ENCODE measurements at places on chromosomes 2 and 18.
A peak's percentile ranks its signal among the peaks of the same experiment; 100 is the strongest.

- DNase-seq = no peak
These were observed 654.1 kb upstream of the SYT4 start for GRCh38 chr18:43931439-43931838.

- DNase-seq = no peak
These were observed 30.9 kb upstream of the PGAP1 start for GRCh38 chr2:196957442-196957841.

DNA sequence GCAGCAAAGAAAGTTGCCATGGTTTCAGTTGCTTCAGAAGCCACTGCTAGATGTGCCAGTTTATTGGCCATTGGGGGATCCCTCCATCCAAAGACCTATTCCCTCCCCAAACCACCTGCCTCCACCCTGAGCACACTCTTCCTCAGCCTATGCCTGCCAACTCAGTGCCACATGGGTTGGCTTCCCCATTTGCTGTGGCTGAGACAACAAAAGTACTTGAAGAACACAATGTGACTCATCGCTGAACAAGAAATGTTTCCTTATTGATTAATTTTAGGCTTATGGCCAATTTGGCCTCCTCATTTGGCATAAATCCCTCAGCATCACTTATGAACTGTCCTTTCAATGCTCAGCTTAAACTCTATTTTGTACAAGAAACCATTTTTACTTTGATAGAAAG is 215.9 kb downstream of the TMEM247 start:
- DNase-seq = no peak

DNA sequence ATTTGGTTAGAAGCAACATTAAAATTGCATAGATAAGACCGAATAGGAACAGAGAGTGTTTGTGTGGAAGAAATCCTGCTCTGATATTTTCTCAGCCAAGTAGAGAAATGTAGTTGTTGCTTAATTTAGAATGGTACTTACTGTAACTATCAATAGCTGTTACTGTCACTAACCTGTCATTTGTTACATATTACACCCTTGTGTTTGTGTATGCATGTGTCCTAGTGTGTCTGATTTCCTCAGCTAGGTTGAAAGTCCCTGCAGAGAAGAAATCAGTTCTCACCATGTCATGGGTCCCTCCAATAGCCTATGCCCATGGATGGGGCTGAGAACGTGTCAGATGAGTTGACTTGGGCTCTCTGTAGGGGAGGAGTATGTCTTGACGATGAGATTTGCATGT is 94.4 kb downstream of the SPTBN1 start:
- no peak for DNase-seq

- peak; percentile 72 for DNase-seq
These were observed 54.3 kb downstream of the CDK15 start for GRCh38 chr2:201860636-201861066.

DNA sequence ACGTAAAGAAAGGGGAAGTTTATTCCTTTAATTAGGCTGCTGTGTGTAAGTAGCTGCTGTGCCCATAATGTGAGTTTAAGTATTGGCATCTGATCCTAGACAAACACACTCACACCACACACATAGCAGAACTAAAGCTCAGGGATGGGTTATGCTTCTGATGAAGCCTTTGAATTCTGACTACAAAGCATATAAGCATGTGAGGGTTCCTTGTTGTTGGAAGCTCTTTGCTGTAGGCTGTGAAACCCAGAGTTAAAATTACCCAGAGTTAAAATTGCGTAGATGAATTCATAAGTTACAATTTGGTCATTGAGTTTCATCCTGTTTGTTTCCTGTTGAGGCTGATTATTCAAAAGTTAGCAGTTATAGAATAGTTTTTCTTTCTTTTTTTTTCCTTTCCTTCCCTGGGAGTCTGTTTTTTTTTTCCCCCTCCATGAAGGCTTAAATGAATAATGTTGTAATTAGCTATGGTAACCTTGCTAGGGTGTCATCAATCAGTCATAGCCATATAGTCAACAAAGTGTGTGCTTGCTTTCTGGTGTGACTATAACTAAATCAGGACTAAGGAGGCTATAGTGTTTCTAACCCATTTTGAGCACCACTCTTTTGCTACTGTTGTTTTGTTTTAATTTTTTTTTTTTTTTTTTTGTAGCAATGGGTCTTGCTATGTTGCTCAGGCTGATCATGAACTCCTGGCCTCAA is 426.1 kb downstream of the PARD3B start:
- DNase-seq = no peak

DNA sequence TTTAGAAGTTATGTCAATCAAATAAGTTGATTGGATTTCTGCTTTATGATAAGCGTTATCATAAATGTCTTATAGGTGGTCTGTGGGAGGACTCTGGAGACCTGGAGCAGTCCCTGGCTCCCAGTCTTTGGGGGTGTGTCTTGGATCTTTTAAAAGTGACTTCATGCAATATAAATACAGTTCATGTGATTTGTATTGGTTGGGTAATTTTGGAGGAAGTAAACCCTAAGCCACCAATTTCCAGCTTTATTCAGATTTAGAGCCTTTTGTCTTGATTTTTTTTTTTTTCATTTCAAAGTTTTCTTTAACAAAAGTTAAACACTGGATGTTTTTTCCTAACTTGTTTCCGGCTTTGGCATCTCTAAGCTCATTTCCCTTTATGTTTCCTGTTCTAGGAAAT is 68.8 kb downstream of the MAP4K4 start:
- DNase-seq = peak; percentile 44

DNA sequence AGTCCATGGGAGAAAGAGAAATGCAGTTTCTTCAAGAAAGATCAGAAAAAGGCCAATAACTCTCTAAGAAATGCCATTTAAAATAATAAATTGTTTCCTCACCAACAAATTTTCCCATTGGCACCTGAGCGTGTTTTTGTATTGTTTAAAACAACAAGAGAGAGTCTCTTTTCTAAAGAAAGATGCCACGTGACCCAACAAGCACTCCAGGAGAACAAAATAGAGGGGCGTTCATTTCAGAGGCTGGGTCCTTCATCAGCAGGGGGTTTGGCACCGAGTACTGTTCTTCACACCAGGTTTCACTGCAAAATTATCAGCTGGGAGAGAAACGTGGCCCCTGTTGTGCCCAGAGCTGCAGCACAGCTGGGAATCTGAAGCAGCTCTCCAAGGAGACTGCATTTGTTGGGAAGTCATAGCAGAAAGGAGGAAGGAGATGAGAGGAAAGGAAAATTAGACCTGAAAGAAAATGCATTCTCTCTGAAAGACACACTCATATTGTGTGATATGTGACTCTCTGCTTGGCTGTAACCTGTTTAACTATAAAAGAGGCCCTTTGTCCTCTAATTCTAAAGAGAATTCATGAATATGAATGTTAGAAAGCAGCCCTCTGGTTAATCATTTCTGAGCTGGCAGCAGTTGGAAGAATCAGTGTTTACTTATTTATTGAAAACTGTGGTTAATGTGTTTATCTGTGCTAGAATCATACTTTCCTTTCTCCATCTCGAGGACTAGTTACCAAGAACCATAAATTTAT is 205.3 kb upstream of the CDH20 start:
- DNase-seq = no peak

- DNase-seq = no peak
These were observed 141.5 kb upstream of the PKDCC start for GRCh38 chr2:41906338-41906725.

GRCh38 chr18:6757931-6758330 is 28.4 kb downstream of the ARHGAP28 start:
- DNase-seq = no peak

DNA sequence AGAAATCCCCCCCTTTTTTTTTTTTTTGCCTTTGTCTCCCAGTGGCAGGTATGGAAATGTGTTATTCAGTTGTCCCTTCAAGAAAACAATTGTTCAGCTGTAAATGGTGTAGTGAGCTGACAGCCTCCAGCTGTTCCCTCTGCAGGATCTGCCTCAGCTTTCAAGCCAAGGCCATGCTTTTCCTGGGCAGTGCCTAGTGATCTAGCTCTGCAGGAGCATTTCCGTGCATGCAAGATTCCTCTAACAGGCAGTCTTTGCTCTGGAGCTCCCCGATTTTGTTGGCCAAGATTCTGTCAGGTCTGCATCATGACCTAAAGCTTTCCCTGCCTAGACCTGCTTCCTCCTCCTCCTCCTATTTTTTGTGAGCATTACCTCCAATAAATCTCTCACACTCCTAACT is 300.7 kb upstream of the UBE2E3 start:
- DNase-seq = no peak

- no peak for DNase-seq
These were observed at the start of gene CYP27A1 for GRCh38 chr2:218781691-218782527. CYP27A1 (plus strand) TSS chr2:218782147; CDS start chr2:218782183, 36 bp downstream.

GRCh38 chr2:200274116-200275075 is 32.1 kb upstream of the SPATS2L start:
- no peak for DNase-seq

- no peak for DNase-seq
These were observed 259.1 kb downstream of the TDRD15 start for GRCh38 chr2:21382701-21383520.

DNA sequence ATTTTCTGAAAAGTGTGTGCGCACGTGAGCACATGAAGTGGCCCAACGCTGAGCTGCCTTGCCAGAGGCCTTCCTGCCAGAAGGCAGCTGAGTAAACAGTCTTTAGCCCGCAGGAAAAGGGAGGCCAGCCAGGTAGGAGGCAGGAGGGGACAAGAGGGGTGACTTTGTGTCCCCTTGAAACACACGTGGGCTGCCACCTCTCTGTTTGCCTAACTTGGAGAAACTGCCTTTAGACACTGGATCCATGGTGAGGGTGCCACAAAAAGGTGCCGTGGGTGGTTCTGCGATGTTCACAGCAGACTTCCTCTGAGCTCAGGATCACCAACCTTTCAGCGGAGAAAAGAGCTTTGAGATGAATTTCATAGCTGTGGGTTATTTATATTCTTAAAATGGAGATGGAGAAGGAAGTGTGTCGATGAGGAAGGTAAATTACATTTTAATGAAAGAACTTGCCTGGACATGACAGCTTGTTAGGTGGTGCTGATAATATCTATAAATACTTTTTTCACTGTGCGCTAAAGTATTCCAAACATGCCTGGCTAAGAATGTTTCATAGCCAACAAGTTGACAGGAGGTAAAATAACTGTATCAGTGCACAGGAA is 36.6 kb upstream of the ASB1 start:
- DNase-seq = no peak

DNA sequence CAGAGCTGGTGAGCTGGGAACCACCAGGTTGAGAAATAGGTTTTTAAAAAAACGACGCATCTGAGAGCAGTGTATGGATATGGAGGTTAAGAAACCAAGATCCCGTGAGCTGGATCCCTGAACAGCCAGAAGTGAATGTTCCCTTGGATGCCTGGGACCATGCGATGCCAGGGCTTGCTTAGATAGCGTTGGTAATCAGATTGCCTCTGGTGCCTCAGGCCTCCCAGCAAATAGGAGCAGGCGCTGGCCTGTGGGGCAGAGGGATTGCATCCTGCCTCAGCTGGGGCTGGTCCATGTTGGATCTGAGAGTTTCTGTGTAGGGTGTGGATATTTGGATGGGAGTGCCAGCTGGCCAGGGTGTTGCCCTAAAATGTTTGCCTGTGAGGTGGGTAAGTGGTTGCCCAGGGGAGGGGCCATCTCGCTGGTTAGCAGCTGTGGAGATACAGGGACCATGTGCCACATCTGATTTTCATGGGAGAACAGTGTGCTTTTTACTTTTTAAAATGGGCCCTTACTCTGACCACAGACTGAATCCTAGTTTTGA is 80.8 kb upstream of the MCFD2 start:
- no peak for DNase-seq

DNA sequence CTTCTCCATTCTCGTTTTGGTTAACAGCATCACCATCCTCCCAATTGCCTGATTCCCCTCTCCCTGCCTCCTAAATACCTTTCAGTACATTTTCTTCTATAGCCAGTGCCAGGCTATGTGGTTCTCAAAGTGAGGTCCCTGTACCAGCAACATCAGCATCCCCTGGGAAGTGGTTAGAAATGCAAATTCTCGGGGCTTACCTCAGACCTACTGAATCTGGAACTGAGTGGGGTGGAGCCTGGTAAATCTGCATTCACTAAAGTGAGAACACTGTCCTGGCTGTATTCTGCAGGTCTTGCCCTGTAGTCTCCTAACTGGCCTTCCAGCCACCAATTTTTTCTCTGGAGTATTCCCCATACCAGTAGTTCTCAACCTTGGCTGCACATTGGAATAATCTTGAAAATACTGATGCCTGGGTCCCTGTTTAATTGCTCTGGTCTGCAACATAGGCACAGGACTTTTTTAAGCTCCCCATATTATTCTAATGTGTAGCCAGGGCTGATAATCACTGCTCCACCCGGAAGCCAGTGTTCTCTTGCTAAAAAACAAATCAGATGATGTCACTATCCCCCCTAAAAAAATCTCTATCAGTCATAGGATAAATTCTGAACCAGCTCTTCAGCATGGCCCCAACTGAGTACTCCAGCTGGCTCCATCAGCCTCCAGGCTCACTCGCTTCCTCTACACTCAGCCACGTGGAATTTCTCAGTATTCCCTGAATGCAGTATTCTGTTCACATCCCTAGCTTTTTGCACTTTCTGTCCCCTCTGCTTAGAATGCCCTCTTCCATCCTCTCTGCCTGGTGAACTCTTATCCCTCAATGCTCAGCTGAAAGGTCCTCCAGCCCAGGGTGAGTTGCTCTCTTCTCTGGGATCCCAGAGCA is 98.4 kb downstream of the CDK15 start:
- peak; percentile 38 for DNase-seq

GRCh38 chr2:71747559-71747958 is 294.2 kb downstream of the DYSF start:
- DNase-seq = no peak

DNA sequence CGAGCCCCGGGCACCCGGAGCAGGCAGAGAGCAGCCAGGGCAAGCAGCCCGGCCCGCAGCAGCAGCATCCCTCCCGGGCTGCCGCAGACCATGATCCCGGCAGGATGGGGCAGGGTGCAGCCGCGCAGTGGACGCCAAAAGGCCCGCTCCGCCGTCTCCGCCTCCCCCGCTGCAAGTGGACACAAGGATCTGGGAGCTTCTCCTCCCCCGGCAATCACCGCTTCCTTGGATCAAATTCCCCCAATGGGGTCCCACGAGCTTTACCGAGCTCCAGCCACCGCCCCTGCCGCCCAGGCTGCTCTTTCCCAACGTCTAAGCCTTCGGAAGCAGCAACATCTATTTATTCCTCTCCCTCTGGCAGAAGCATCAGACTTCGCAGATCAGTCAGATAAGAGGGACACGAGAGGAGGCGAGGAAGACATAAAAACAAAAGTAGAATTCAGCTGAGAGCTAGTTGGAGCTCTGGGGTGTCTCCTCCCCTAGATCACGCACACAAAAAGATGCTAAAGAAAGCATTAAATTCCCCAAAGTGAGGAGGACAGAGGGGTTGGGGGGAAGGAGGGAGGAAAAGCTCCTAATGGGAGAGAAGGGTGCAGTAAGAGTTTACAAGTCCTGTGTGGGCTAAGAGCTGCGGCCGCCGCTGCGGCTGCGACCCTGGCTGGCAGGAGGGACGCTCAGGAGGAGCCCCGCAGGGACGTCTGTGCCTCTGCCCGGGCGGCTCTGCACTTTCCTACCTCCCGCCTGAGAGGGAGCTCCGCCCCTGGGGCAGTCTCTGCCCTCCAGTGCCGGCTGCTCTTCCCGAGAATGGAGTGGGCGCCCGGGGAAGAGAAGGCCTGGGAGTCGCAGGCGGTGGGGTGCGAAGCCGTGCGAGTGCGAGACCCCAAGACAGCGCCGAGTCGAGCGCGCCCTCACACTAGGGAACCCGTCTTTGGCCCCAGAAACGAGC is at the start of gene FRZB:
Gene FRZB (minus strand): TSS at position 177 of the 946 bp plus-strand sequence. CDS start 85 bp downstream, at position 92.
- peak; percentile 7 for DNase-seq

- DNase-seq = no peak
These were observed 365.3 kb downstream of the ERBB4 start for GRCh38 chr2:212173331-212173730.

GRCh38 chr2:162301151-162301804 is 17.2 kb downstream of the IFIH1 start:
- DNase-seq = peak; percentile 72

Measured in B cell (primary cell).